A549 (cell line): ENCODE measurements at places on chromosomes 1 and 21. TPM values are rescaled to one million over a fixed set of nuclear protein-coding genes. Genes with fewer than 3 reads are reported as not detected.

CYP2J2 gene
- polyA plus RNA-seq = 0.09 TPM in 3 replicates

MYBPH gene
- polyA plus RNA-seq = not detected in 3 replicates

ADSS2 gene
- 42.4 to 46.1 TPM (median 45.2 TPM) in 3 replicates for polyA plus RNA-seq

LCE1E gene
- not detected in 3 replicates for polyA plus RNA-seq

CTH gene
- 2.3 to 3.8 TPM (median 3.7 TPM) in 3 replicates for polyA plus RNA-seq
